Activated CD4-positive, alpha-beta T cell treated with anti-CD3 and anti-CD28 coated beads, Interleukin-10, Interleukin-2, amounts not matched to agents 100 ng/mL and 50 ng/mL, durations not matched to agents 16 hours and 8 hours (primary cell): ENCODE measurements at places on chromosomes 5 and 9.

DNA sequence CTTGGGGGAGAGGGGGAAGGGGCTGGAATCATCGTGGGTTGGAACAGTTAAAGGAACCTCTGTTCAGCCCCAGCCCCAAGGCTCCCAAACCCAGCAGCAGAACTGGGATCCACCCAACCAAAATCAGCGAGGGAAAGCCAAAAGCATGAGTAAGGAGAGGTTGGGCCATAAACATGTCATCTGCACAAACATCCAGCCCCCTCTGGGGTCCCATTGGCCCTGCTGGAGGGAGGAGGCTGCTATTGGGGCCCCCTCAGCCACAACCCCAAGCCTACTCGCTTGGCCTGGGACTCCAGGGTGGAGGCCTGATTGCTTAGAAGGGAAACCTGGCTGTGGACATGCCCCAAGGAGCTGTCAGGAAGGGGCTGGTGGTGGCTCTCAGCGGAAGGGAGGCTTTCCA lies 154.9 kb downstream of the FGF18 start:
- DNase-seq: no peak

DNA sequence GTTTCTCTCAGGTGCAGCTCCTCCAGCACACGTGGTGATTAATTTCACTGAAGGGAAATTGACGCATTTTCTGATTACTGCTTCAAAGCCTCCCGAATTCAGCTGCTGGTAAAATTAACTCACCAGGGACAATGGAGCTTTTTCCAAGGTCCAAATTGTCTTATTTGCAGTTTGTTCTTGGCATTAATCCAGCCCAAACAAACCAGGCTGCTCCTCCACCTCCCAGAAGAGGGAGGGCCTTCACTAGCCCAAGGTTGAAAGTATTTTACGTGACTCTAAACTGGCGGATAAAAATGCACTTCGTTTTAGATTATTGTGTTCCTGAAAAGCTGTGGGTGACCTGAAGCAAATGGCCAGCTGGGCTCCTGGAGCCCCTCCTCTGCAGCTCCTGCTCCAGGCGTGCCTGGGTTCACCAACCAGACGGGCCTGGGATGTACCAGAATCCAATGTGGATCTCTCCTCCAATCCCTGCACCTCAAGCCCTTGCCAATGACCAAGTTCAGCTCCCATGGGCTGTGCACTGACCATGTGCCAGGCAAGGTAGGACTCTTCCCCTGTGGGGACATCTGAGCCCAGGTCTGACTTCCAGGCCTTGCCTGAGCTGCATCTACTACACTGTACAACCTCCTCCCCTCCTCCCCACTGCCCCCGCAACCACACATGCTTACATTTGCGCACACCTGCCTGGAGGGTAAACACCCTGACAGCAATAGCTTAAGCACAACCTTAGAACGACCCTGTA lies 193.4 kb downstream of the CDK5RAP2 start:
- no peak for DNase-seq

DNA sequence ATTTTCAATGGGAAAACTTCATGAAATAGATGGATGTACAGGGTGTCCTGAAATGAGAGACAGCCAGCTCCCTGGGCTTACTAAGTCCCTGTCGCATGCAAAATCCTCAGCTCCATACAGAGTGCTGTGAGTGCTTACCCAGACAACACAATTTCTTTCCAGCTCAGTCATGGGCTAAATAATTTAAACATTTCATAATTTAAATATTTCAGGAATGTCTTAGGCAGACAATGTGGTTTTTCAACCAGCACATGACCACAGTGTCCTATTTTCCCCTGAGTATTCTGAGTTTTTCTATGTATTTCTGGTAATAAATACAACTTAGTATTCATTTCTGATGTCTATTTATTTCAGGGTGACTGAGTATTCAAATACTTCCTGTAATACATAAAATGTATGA lies 188.5 kb upstream of the SNX2 start:
- no peak for DNase-seq

DNA sequence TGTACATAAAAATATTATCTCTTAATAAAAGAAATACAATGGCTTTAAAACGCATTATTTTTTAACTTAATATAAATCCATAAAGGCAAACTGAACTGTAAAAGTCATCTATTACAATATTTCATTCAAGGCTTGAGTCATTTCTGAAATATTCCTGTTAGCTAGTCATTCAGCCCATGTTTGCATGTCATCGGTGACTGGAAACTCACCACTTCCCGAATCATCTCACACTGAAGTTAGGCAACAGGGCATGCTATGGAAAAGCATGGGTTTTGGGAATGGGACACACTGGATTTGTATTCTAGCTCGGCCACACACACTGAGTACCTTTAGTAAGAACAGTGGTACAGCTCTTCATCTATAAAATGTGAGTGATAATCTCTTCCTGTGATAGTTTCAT lies 691.1 kb upstream of the C9orf72 start:
- DNase-seq: no peak

DNA sequence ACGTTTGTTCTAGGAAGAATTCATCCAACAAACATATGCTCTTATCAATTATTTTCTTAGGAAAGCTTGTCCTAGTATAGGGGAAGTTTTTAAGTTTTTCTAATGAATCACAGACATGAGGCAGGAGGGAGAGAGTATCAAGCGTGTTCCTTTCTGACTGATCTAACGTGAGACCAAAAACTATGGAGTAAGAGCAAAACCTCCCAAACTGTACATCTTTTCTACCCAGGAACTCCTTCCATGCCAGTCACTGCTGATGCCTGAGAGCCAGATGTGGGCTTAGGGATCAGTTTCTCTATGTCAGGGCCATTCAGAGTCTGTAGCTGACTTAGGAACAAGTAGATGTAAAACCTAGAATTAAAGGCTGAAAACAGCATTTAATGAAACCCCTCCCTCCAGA lies 51.7 kb upstream of the NFIB start:
- no peak for DNase-seq

DNA sequence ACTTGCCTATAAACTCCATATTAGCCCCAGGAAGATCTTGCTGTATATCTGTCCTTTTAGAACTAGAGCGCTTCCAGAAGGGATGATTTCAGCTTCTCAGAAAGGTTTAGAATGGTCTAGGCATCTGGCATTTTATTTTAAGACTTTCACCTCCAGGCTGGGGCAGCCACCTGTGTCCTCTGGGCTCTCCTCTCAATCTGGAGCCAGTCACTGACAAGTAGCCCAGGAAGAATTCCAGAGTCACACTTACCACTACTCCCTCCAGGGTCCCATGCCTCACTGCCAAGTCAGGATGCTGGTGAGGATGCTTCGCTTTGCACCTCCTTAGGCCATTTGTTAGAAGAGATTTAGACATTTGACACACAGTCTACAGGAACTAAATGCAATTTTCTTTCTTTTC lies 20.8 kb downstream of the B4GALT1 start:
- DNase-seq: no peak

DNA sequence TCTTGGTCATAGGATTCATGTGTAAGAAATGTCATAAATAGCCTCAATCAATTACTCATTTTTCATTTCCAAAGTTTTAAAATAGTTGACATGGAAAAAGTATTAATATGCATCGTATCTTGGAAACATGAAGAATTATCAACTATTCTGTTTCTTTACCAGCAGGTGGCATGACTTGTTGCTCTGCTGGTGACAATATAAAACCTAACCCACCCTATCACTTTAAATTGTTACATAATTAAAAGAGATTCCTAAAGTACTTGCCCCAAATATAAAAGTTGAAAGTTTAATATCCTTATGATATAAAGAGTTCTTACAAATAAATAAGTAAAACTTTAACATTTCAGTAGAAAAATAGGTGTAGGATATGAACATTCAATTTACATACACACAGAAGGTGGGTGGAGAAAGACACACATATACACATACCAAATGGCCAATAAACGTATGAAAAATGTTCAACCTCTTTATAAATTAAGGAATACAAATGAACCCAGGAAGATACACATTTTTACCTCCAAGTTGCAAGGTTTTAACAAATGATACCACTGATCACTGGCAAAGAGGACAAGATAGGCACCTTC lies 30.6 kb downstream of the MAP1B start:
- peak; percentile 14 for DNase-seq

DNA sequence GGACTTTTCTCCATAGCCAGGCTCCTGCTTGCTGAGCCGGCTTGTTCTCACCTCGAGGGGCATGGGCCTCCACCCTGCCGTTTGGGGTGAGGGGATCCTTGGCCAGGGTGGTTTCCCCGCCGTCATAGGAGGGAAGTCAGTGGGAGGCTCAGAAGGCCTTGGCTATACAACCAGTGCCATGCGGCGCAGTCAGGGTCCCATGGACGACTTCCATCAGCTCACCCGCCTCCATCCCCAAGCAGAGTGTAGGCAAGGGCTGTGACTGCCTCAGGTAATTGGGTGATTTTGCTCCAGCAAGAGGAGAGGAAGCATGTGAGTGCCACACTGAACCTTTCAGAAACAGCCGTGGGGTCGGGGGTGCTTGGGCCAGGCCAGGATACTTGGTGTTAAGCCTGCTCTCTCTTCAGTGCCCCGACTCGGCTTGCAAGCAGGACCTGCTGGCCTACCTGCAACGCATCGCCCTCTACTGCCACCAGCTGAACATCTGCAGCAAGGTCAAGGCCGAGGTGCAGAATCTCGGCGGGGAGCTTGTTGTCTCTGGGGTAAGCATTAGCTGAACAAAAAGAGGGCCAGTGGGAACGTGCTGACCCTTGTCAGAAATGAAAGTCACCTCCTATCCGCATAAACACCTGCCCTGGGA lies 57.2 kb upstream of the LRRTM2 start:
- no peak for DNase-seq

- DNase-seq: no peak
Measured at GRCh38 chr5:159797261-159797970, 118.9 kb upstream of the ADRA1B start.

- no peak for DNase-seq
Measured at GRCh38 chr5:108675736-108676135, 72.0 kb upstream of the FER start.

- peak; percentile 42 for DNase-seq
Measured at GRCh38 chr5:138753794-138754698, 821 bp downstream of the CTNNA1 start.

GRCh38 chr5:93331863-93332262 lies 249.2 kb downstream of the NR2F1-AS1 start:
- no peak for DNase-seq

DNA sequence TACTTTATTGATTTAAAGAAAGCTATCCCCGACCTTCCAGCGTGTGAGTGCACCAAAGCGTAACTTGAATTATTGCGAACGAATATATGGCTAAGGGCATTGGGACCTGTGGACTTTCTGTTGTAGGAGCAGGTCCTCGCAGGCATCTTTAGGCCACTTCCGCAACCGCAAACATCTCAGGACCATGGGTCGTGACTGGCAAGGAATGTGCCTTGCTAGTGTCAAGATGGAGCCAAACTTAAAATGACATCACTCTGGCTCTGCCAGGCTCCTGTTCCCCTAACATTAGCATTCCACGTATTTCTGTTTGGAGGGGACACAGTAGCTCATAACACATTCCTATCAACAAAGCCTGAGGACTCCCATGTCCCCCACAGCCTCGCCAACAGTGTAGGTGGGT lies 44.1 kb upstream of the OLFM1 start:
- no peak for DNase-seq

GRCh38 chr9:84270847-84271530 lies 69.6 kb downstream of the SLC28A3 start:
- DNase-seq: no peak
